ENCODE measurements at places on chromosomes 1 and 21. TPM values are rescaled to one million over a fixed set of nuclear protein-coding genes. Genes with fewer than 3 reads are reported as not detected.

DNA sequence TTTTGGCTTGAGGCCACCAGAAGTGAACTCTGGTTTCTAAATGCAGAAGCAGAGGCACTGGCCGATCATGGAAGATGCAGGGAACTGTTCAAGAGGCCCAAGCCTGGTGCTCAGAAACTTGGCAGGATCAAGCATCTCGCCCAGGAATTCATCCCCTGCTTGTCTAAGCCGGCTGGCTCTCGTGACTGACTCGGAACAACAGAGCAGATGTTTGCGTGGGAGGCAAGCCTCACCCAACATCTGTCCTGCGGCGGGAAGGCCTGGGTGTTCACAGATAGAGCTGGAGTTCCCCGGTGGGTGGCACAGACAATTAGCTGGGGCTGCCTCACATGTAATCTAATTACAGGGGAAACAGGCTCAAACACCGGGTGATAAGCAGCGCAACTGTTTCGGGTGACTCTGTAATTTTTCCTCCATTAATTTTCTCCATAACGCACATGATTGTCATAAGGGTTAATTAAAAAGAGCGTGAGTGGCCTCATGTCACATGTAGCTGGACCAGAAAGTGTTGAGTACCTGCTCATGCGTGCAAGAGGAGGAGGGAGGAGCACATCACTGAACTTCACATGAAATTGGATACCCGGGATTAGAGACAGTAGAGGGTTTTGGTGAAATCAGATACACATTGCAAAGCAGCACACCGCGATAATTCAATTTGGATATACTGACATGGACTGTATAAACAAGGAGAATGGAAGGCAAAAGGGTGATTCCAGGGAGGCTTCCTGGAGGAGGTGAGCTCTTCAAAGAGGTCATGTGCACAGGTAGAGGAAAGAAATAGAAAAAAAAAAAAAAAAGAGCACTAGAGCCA, 180.0 kb downstream of the ETS2 start:
- DNase-seq: peak; percentile 99

Gene CRYZ
- 55.8 TPM for total RNA-seq

DNA sequence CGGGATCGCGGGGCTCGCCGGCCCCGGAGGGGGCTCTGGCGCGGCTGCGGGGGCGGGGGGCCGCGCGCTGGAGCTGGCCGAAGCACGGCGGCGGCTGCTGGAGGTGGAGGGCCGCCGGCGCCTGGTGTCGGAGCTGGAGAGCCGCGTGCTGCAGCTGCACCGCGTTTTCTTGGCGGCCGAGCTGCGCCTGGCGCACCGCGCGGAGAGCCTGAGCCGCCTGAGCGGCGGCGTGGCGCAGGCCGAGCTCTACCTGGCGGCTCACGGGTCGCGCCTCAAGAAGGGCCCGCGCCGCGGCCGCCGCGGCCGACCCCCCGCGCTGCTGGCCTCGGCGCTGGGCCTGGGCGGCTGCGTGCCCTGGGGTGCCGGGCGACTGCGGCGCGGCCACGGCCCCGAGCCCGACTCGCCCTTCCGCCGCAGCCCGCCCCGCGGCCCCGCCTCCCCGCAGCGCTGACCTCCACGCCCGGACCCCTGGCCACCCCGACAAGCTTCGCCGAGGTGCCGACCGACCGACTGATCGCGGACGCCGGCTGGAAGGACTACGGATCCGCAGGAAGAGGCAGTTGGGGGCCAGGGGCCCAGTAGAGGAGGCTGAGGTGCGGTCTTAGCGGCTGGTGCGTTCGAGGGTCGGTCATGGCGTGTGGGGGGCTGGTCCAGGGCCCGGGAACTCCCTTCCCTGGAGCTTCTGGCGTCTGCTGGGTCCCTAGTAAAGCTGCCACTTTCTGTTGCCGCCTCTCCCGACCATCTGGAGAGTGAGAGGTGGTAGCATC, 711 bp downstream of the TRNP1 start:
- DNase-seq: peak; percentile 47

Gene CD84
- total RNA-seq: not detected

DNA sequence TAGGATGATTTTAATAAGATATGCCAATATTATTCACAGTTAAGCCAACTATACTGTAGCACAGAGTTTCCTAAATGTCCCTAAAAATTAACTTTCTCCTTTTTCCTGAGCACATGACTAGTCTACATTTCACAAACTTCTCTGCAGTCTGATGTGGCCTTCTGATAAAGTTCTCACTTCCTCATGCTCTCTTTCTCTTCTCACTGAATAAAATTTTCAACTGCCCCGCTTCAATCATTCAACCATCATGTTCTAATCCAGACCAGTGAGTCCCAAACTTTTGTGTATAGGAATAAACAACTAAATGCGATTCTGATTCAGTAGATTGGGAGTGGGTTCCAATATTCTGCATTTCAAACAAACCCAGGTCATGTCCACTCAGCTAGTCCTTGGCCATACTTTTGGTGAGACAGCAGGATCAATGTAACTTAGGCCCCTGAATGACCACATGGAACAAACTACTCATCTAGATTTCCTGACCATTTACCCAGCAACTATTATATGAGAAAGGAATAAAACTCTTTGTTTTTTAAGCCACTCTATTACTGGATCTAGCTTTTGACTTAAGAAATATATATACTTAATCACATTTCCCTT, 20.1 kb downstream of the TUT4 start:
- no peak for DNase-seq

Gene PTGFR
- 11.1 TPM for total RNA-seq

Gene UBAP2L
- total RNA-seq: 208 TPM

Gene HRNR
- not detected for total RNA-seq

GRCh38 chr21:42042651-42043050, 28.5 kb upstream of the UMODL1 start:
- no peak for DNase-seq

Gene AMIGO1
- 1.3 TPM for total RNA-seq

Gene NUDT4B
- 60.8 TPM for total RNA-seq

GRCh38 chr1:227761621-227762230, 26.5 kb downstream of the SNAP47 start:
- no peak for DNase-seq

DNA sequence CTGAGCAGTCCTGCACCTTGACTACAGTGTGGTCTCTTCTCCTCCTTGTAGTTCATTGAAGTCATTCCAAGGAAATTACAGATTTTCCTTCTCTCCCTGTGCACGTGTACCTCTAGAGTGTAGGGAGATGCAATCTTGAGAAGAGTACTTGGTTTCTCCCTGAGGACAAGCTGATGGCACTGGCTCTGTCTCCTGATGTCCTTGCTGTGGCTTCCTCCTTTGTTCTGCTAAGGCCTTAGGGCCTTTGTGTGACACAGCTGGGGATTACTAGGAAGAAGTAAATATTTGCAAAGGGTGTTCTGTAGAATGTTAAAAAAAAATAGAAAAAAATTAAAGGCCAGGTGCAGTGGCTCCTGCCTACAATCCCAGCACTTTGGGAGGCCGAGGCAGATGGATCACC, 66.2 kb upstream of the APOBEC4 start:
- no peak for DNase-seq

DNA sequence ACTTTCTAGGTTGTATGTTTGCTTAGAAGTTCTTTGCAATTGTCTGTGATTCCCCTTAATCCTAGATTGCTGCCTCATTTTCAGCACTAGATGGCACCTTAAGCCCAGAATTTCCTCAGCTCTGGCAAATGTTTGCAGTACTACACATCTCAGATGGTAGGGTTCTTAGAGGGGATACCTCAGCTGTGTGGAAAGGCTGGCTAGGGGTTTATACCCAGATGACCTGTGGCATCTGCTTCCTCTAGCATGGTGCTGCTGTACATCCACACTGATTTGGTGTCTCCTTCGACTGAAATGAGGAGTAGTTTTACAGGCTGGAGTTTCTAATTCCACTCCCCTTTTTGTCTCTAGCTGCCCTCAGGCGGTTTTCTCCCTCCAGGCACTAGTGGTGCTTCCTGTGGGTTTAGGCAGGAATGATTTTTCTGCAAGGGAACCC, 23.5 kb downstream of the ASB17 start:
- DNase-seq: peak; percentile 8

- DNase-seq: peak; percentile 78
Measured at GRCh38 chr1:154791292-154792166, 78.6 kb downstream of the KCNN3 start.

- DNase-seq: no peak
Measured at GRCh38 chr1:39692152-39693074, 1.2 kb upstream of the HPCAL4 start.

- no peak for DNase-seq
Measured at GRCh38 chr1:221740993-221741702, 741 bp downstream of the DUSP10 start.

DNA sequence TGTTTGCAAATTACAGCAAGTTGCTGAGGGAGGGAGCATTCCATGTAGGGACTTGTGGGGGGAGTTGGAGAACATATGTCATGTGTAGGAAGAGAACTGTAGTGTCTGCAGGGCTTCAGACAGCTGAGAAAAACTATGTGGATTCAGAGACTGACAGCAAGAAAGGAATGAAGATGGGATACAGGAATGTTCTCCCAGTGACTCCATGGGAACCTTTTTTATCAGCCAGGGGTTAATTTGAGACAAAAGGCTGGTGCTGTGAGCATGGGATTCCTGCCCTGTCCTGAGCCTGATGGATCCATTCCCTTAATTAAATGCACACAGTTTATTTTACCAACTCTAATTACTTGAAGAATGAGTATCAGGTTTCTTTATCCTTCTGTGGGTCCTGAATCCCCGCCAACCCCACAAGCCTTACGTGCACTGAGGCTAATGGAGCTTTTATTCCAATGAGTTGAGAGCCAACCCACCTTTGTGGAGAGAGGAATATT, 26.5 kb upstream of the PLXNA2 start:
- no peak for DNase-seq

- peak; percentile 32 for DNase-seq
Measured at GRCh38 chr1:25744140-25744581, 55.8 kb upstream of the SELENON start.

- peak; percentile 85 for DNase-seq
Measured at GRCh38 chr1:154324669-154325582, at the start of gene ATP8B2. Gene ATP8B2 (plus strand): TSS chr1:154325525. CDS start chr1:154328142, 2,617 bp downstream.

- no peak for DNase-seq
Measured at GRCh38 chr1:68495532-68495931, 1.4 kb downstream of the DEPDC1 start.

DNA sequence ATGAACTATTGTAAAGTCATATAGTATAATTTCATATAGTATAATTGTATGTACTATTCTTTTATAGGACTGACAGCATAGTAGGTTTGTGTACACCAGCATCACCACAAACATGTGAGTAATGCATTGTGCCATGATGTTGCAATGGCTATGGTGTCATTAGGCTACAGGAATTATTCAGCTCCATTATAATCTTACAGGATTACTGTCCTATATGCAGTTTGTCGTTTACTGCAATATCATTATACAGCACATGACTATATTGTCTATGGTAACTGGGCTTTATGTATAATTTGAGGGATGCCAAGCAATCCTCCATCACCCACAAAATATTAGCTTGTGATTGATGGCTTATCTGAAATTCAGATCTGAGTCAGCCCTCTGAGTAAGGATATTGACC, 54.2 kb upstream of the PBX1 start:
- DNase-seq: no peak

Gene TMEM269
- total RNA-seq: 0.42 TPM

GRCh38 chr1:42734201-42735035, 5.6 kb downstream of the CLDN19 start:
- DNase-seq: no peak

DNA sequence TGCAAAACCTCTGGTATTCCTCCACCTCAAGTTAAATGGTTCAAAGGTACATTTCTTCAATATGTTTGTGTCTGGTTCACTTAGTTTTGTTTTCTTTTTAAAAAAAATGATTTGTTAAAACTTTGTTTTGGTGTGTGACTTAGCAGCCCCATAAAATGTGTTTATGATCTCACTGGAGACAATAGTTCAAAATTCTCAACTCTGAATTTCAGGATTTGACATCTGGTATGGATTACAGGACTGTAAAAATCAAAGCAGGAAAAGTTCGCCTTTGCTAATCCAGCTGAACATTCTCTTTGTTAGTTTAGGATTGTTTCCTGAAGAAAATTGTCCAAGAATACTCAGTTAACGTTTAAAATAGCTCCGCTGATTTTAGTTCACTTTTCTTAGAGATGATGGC, 231.7 kb downstream of the HMCN1 start:
- DNase-seq: no peak

Gene FCRL6
- total RNA-seq: not detected

Data from MG63 (cell line).